Stimulated activated CD4-positive, alpha-beta T cell treated with anti-CD3 and anti-CD28 coated beads, Interleukin-4, amount 100 ng/mL, for 24 hours (primary cell): ENCODE measurements at places on chromosomes 6 and 20.

DNA sequence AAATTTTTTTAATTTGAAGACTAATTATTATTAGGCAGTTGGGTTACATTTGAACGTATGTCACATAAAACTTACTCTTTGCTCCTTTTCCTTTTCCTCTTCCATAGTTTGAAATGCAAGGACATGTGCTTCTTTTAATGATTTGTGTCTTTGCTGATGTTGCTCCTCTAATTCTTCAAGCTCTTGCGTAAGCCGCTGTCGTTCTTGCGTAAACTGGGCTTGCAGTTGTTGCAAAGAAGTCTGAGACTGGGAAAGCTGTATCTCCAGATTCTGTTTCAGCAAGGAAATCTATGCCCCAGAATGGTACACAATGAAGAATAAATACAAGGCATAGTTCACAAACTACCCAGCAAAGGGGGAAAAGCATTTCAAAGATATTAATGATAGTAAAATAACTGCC lies 45.1 kb upstream of the MCM9 start:
- DNase-seq = no peak

DNA sequence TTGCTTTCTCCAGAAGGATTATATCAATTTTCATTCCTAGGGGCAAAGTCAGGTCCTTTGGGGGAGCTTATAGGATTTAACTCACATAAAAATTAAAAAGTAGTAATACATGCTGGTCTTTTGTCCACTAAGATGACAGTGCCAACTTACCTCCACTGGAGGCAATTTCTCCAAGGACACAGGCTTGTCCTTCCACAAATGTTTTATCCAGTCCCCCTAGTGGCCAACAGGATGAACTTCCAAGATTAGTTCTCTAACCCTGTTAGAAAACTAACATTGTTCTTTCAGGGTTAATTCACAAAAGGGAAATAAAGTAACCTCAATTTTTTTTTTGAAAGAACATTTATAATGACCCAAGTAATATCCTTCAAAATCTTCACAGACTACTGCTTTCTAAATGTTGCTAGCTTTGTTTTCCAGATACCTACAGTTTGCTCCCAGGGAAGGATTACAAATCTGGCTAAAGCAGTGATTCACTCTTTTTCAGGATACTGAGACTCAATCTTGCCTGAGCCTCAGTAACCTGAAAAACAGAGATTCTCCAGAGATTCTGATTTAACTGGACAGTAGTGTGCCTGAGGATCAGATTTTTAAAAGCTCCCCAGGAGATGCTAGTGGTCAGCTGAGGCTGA lies 31.7 kb upstream of the UBR2 start:
- peak; percentile 25 for DNase-seq

DNA sequence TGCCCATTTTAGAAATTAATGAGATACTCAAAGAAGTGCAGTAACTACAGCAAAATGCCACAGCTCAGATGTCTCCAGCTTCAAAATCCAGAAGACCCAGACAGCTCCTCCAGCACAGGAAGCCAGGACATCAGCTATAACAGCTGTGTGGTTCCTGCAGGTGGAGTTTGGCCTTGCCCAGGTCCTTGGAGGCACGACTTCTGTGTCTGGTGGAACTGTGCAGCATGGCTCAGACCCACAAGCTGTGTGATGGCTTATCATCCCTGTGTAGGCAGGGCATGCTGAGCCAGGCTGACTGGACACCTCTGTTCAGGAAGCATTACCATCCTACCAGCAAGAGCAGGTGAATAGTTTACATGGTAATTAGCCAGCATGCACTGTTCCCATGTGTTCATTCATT lies 26.5 kb upstream of the CD93 start:
- DNase-seq = no peak

DNA sequence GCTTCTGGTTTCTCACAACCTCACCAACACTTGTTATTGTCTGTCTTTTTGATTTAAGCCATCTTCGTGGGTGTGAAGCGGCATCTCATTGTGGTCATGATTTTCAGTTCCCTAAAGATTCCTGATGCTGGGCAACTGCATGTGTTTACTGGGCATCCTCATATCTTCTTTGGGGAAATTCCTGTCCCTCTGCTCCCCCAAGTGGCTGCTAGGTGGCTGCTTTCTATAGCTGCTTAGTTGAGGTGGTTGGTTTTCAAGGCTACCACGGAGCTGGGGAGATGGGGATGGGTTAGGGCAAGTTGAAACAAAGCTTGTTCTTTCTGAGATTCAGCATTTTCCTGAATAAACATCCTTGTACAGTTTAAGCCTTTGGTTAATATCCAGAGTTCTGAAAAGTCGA lies 403.9 kb upstream of the SULF2 start:
- DNase-seq = no peak

- no peak for DNase-seq
Measured at GRCh38 chr20:38452880-38453624, 17.9 kb upstream of the SNHG17 start.

DNA sequence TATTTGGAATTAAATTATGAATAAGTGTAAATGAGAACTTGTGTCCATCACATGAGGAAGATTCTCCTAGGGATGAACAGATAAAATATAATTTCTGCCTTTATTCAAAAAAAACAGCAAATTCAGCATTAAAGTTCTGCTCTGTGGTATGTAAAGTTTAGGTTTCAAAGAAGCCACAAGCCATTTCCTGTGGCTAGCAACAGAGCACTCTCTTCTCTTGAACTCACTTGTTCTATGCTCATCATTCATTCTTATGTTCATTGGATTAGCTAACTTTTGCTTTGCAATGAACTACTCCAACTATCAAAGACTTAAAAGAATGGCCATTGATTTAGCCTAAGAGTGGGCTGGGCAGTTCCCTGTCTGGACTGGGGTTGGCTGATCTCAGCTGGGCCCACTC lies 20.8 kb upstream of the SNRPB2 start:
- no peak for DNase-seq

- no peak for DNase-seq
Measured at GRCh38 chr20:38842026-38842425, 36.5 kb downstream of the PPP1R16B start.

- no peak for DNase-seq
Measured at GRCh38 chr6:53795702-53796450, 1.1 kb downstream of the LRRC1 start.

DNA sequence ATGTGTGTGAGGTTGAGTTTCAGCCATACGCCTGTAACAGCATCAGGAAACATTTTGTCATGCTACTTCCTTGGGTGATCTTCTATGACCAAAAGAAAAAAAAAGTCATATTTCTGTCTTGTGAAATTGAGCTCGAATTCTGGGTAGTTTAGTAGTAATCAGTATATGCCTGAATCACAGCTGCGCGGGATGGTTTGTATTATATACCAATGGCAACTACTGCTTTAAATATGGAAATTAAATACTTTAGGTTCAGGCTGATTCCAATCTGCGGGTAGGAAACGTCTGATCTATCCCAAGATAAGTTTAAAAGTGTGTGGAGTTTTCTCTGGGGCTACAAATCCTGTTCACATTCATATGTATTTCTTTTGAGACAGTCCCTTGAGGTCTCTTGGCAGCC lies 115.6 kb upstream of the FERMT1 start:
- DNase-seq = no peak

- DNase-seq = no peak
Measured at GRCh38 chr20:19138758-19139157, 73.7 kb upstream of the SLC24A3 start.

GRCh38 chr6:35161266-35161665 lies 20.1 kb upstream of the TCP11 start:
- no peak for DNase-seq

- DNase-seq = no peak
Measured at GRCh38 chr6:133632206-133632605, 256.7 kb upstream of the TCF21 start.

DNA sequence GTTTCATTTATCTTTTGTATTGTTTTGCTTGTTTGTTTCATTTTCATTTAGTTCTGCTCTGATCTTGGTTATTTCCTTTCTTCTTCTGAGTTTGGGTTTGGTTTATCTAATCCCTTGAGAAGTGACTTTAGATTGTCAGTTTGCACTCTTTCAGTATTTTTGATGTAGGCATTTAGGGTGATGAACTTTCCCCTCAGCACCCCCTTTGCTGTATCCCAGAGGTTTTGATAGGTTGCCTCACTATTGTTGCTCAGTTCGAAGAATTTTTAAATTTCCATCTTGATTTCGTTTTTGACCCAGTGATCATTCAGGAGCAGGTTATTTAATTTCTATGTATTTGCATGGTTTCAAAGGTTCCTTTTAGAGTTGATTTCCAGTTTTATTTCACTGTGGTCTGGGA lies 119.6 kb upstream of the SSTR4 start:
- no peak for DNase-seq

- no peak for DNase-seq
Measured at GRCh38 chr20:58652606-58653294, 1.7 kb downstream of the STX16 start.

GRCh38 chr20:56373942-56374341 lies 15.2 kb downstream of the FAM210B start:
- DNase-seq = peak; percentile 9

- DNase-seq = no peak
Measured at GRCh38 chr6:7311176-7311575, 1.8 kb downstream of the SSR1 start.

DNA sequence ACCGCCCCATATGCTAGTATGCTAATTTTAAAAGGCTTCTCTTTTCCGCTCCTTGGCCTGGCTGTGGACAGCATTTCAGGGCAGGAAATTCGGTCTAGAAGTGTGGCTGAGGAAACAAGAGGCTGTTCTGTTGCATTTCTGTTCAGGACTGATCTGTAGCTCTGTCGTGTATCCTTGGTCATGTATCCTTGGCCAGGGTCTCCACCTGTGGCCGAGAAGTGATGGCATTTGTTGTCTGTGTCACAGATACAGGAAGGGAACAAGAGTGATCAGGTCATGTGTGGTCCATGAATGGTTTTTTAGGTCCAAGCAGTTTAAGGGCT lies 300.5 kb upstream of the SUPT3H start:
- DNase-seq = no peak

GRCh38 chr6:35214869-35215664 lies 1.3 kb downstream of the SCUBE3 start:
- no peak for DNase-seq

- no peak for DNase-seq
Measured at GRCh38 chr20:10673176-10673841, 490 bp downstream of the JAG1 start.

GRCh38 chr20:37729909-37730308 lies 36.1 kb downstream of the CTNNBL1 start:
- no peak for DNase-seq

DNA sequence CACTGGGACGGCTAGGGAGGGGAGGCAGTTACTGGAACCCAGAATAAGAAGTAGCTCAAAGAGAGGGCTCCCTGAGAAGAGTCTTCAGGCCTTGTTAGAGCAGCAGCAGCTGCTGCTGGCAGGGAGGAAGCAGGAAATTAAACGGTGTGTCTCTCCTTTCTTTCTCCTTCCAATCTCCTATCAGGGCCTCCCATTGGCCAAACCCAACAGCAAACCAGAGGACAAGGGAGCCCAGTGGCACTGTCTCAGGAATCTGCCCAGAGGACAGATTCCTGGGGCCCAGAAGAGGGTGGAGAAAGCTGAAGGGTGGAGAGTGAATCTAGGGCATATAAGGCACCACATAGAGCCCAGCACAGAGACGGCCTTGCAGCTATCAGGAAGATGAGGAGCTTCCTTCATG lies 10.2 kb downstream of the BTN3A1 start:
- DNase-seq = no peak

GRCh38 chr20:48783533-48784272 lies 44.1 kb downstream of the PREX1 start:
- peak; percentile 52 for DNase-seq

DNA sequence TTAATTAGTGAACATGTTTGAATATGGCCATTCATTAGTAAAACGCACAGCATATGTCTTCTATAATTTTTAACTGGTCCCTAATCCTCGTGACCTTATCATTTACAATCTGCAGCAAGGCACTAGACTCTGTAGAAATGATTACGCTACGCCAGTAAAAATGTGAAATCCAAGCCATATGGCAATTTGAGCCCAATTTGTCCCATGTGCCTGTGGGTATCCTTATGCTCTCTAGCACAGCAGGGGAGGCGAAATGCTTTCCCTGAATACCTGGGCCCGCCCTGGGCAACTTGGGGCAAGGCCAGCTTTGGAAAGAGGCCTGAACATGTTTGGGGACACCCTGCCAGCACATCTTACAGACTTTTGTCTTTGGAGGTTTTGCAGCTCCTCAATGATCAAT lies 122.7 kb upstream of the AGPAT4 start:
- no peak for DNase-seq

DNA sequence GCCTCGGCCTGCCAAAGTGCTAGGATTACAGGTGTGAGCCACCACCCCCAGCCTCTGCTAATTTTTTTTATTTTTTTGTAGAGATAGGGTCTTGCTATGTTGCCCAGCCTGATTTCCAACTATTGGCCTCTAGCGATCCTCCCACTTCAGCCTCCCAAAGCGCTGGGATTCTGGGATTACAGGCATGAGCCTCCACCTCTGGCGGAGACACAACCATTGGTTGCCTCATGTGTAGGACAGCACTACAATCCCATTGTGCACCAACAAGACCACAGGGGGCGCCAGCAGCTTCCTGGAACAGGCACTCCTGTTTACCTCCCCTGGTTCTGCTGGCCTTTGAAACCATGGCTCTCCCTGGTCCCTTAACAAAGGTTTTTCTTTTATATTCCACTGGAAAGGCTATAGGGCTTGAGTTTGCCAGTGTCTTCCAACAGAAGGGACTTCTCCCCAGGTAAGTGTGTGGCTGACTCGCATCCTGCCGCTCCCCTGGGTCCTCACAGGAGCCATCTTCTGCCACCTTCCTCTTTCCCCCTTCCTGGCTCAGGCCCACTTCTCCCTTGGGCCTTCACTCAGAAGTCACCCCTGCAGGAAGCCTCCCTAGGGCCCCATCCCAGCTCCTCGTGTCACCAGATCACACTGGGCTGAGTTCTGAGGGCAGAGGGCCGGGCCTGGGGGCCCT lies 39.2 kb upstream of the TLDC2 start:
- DNase-seq = peak; percentile 46

- no peak for DNase-seq
Measured at GRCh38 chr6:5094327-5094726, 9.2 kb downstream of the PPP1R3G start.

DNA sequence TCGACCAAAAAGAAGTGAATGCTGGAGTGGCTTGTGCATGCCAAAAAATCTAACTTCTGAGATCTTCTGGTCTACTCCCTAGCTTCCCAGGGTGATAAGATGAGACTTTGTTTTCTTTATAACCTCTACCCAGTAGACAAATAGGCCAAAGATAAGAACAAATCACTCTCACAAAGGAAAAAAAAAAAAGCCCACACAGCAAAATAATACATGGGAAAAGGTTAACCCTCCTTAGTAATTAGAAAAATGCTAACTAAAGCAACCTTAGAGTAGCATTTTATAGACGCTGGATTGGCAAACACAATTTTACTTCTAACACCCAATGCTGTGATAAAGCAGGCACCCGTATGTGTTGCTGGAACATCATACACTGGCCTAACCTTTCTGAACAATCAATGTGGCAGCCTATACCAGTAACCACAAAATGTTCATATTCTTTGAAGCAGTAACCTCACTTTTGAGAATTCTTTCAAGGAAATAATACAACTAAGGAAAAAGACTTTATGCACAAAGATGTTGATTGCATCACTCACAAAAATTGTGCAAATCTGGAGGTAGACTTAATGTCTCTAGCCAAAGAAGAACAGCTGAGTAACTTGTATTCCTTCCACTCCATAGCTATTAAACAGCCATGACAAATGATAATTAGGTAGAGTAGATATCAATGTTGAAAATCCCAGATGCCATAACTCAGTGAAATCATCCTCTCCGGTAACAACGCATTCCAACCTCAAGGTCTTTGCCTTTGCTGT lies 116.3 kb upstream of the QKI start:
- DNase-seq = no peak
